ENCODE measurements at places on chromosomes 1 and 21.
A peak's percentile ranks its signal among the peaks of the same experiment; 100 is the strongest.

GRCh38 chr1:24302209-24302611 lies 16.9 kb upstream of the GRHL3 start:
- DNase-seq: no peak

DNA sequence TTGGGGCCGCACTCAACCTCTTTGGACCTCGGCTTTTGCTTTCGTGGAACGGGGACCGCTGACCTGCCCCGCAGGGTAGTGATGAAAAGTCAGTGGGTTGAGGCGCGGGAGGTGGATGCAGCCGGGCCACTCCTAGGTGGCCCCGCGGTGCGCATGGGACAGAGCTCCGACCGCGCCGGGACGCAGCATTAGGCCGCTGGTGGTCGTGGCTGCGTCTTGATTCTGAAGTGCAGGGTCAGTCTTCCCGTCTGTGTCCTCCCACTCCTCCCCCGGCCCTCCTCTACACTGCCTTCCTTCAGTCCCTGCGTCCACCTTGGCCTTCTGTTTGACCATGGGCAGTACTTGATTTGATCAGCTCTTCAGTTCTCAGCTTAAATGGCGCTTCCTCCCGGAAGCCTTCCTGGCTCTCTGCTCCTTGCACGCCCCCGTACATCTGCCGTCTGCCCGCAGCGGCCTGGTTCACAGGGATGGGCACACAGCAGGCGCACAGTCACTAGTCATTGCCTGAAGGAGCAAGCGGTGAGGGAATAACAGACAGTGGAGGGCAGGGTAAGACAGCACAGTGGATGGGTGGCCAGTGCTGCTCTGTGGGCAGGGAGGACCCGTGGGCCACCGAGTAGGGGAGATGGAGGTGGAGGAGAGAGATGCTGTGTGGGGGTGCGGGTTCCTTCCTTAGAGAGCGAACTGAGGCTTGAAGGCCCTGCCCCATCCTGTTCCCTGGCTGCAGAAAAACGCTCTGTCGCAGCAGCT lies 633 bp downstream of the THEMIS2 start:
- no peak for DNase-seq

DNA sequence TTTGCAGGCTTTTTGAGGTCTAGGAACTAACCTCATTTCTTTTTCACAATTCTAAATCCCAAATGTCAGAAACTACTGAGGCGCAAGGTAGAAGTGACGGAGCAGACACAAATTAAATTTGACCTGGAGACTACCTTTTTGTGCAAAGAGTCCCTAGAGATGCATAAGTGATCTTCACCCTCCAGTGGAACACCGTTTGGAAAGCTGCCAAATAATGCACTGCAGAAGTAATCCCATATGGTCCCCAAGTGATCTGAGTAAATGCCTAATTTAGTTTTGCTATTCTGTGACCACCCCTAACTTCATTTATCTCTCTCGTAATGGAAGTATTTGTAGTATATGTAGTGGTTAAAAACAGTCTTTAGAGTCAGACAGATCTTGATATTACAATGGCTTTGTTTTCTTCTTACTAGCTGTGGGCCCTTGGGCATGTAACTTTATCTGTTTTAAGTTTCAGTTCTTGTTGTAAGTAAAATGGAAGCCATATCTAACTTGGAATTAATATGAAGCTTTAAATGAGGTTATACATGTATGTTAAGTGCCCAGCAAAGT lies 70.4 kb upstream of the IPO9 start:
- peak; percentile 80 for DNase-seq

DNA sequence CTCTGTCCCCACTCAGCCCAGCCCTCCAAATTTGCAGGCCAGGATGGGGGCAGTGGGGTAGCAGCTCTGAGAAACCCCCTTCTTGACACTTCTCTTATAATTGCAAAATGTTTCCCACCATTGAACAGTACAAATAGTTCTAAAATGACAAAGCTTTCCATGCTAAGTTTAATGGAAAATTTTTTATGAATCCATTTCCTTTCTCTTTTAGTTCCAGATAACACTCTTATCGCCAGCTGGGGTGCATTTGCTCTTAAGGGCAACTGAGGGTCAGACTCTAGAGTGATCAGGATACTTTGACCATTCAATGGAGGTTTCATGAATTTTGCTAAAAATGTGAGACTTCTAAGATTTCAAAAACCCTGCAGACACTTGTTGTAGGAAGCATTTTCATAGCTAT lies 29.9 kb downstream of the PIK3C2B start:
- no peak for DNase-seq

DNA sequence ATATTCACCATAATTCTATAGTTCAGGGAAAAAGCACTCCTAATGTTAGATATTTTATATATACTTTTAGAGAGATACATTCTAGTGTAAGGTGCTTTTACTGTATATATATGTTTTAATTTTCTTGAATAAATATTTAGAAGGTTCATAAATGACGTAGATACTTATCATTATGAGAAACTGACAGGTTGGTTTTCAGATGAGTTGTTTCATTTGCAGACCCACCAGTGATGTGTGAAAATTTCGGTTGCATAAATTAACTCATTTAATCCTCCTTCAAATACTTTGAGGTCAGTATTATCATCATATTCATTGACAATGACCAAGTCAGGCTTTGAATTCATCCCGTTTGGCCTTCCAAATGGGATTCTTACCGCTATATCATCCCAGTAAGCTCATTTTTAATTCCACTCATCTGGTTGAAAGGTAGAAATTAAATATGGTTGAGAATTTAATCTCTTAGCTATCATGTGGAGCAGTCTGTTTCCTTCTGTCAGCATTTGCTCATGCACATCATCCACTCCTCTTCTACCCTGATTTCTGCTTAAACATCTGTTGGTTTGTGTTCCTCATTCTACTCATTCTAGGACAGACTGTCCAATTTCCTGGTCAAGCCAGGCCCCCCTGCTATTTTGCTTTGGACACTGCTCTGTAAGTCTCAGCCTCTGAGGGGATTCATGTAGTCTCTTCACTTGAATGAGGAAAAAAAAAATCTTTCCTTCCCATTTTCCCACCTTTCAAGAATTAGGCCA lies 1156.6 kb downstream of the PLA2G4A start:
- DNase-seq: peak; percentile 44

DNA sequence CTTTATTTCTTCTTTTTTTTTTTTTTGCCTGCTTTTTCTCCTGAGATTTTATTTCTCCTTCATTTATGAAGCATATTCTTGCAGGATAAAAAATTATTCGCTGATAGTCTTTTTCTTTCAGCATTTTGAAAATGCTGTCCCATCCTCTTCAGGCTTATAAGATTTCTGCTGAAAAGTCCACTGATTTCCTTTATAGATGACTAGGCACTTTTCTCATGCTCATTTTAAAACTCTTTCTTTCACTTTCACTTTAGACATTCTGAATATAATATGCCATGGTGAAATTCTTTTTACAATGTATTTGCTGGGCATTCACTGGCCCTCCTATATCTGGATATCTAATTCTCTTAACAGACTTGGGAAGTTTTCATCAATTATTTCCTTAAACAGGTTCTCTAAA lies 25.5 kb upstream of the GTF2B start:
- no peak for DNase-seq

- DNase-seq: no peak
Measured at GRCh38 chr1:221451741-221452140, 290.1 kb downstream of the DUSP10 start.

GRCh38 chr1:196678510-196678884 lies 26.7 kb downstream of the CFH start:
- no peak for DNase-seq

- DNase-seq: no peak
Measured at GRCh38 chr1:205353191-205353590, 3.5 kb downstream of the KLHDC8A start.

DNA sequence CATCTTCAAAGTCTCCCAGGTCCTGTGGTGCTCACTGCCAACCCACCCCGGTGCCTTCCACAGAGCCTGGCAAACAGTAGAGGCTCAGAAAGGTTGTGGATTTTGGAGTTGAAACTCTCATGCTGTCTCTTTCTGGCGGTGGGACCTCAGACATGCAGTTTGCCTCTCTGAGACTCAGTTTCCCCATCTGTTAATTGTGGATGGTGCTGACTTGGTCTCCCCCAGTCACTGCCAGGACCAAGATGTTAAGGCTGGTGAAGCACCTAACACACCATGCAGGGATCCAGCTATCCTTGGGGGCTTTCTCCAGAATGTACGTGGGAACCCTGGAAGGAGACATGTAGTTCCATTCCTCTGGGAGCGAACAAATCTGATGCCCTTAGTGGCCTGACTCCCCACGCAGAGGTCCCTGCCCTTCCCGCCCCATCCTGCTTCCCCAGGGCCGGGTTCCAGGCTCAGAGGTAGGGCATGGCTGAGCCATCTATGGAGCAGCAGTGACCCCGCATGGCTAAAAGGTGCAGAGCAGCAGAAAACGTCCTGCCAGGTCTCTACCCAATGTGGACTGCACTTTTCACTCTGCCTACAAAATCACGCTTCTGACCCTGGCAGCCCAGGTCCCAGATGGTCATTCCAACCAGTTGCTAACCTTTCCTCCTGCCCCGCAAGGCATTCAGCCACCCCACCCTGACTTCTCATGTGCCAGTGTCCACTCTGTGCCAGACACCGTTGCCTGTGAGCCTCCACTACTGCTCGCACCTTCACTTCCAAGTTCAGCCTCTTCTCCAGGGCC lies 9.2 kb upstream of the TTC22 start:
- DNase-seq: peak; percentile 87

DNA sequence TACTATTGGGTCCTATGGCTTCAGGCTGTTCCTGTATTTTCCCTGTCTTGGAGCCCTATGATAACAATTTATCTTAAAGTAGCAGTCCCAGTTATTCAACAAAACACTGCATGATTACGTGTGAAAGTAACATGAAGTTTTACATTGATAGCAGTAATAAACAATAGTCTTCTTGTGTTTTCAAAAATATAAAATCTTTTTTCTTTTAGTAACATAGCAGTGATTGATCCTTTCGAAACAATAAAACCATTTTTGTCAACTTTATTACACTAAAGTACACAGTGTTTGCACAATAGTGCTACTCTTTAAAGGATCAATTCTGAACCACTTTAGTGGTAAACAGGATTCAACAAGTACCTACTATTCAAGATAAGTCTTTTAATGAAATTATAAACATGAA lies 90.6 kb downstream of the GPATCH2 start:
- DNase-seq: no peak

DNA sequence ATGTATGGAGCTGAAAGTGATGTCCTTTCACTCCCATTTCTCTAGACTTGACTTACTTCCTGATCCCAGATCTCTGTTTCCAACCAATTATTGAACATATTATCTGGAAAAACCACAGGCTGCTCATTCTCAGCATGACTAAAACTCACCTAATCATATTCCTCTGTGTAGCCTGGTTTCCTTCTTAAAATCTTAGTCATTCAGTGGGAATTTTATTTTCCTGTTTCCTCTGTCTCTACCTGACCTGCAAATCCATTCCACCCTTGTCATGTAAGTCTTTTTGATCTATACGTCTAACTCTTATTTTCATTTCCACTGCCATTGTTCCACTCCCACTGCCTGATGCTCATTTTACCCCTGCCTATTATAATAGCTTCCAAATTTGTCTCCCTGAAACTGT lies 67.9 kb upstream of the APOBEC4 start:
- DNase-seq: no peak

GRCh38 chr1:983798-984475 lies 2.0 kb upstream of the PERM1 start:
- peak; percentile 59 for DNase-seq

GRCh38 chr1:211328084-211328694 lies 1.6 kb downstream of the TRAF5 start:
- DNase-seq: no peak

DNA sequence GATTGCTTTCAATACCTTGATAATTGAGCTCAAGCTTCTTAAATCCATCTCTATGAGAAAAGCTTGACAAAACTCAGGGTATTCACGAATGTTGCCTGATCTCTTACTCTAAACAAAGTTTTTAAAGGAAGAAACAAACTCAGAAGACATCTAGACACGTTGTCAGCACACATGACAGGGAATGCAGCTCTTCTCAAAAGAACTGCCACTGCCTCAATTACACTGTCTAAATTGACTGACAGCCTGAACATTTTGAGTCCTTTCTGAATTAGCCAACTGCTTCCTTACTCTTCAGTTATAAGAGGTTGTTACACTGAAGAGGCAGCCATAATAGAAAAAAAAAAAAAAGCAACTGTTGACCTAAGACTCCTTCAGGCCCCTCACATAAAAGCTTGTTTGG lies 1646.7 kb upstream of the B3GALT2 start:
- no peak for DNase-seq

DNA sequence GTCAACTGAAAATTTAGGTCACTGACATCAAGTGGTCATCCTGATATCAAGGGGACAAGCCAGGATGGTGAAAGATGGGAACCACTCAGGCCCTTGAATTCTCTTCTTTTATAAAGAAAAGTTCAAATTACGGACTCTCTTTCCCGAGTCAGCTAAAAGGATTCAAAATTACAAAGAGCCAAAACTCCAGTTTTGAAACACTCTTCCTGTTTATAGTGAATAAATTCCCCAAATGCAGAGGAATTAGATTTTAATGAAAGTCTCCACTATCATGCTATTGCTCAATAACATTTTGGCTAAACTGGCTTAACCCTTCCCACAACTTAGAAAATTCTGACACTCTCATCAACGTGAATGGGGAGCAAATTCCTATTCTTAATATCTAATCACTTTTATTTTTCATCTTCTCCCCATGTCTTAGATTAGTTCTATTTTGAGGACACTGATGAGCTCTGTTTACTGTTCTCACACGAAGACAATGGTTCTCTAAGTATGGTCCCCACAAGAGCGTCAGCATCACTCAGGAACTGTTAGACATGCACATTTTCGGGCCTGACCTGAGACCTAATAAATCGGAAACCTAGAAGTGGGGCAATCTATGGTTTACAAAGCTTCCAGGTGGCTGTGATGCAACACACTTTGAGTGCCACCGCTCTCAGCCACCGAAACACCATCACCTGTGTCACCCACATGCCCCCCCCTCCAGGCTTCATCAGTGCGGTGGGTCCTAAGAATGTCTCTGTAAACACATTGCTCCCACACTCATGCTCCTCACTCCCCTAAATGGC lies 64.4 kb upstream of the TIAM1 start:
- no peak for DNase-seq

- DNase-seq: no peak
Measured at GRCh38 chr1:59411147-59411546, 114.3 kb downstream of the FGGY start.

GRCh38 chr1:6271554-6271953 lies 10.7 kb upstream of the GPR153 start:
- peak; percentile 82 for DNase-seq

GRCh38 chr1:3670823-3671265 lies 18.5 kb downstream of the TP73 start:
- no peak for DNase-seq

GRCh38 chr1:110087812-110088738 lies 17.6 kb upstream of the ALX3 start:
- peak; percentile 79 for DNase-seq

- peak; percentile 76 for DNase-seq
Measured at GRCh38 chr1:56396581-56396980, 182.8 kb downstream of the PLPP3 start.

GRCh38 chr1:203120325-203121153 lies 7.0 kb upstream of the ADORA1 start:
- peak; percentile 49 for DNase-seq
